ENCODE measurements at places on chromosomes 7 and 10.

DNA sequence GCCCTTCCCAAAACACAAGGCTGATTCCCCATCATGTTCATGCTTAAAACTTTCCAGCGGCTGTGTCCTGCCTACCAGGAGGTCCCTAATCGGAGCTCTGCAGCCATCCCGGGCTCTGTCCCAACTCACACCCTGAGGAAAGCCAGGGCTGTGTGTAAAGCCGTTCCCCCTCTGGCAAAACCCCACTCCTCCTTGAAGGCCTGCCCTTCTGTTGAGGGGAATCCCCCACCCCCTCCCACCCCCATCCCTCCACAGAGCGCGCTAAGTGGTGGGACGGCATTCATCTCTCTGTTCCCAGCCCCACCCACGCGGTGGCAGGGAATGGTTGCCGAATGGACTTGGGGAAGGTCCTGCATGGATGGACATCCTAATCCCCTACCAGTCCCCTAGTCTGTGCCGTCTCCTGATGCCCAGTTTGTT, 667 bp upstream of the TMEM120A start:
- no peak for DNase-seq

GRCh38 chr10:60384708-60385398, 4.8 kb downstream of the ANK3 start:
- no peak for DNase-seq

- DNase-seq: no peak
These were observed 233.6 kb upstream of the CCDC6 start for GRCh38 chr10:60139798-60140566.

DNA sequence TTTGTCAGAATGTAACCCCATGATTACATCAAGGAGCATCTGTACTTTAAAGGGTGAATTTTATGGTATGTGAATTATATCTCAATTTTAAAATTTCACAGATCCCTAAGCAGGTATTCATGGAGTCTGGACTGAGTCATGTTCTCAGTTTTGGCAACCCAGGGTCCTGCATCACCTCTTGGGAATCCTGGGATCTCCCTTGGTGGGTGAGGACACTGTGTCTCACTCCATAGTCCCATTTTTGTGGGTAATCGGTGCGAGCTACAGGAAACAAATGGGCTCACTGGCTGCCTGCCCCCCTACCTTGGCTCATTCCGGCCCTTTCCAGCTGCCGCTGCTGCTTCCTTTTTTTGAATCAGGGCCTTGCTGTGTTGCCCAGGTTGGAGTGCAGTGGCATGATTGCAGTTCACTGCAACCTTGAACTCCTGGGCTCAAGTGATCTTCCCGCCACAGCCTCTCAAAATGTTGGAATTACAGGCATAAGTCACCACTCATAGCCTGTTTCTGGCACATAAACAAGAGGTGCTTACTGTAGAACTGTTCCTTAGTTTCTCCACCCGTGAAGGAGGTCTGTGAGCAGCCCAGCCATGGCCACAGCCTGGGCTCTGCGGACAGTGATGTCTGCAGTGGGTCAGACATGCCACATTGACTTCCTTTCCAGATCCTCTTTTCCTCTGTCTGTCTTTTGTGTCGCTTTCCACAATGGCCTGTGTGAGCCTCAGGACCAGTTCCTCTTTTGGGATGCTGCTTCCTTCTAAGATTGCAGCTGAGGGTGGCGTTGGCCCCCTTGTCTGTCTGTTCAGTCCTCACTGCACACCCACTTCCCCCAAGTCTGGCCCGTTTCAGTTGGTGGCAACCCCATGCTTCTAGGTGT, 14.5 kb downstream of the PALD1 start:
- DNase-seq: no peak

DNA sequence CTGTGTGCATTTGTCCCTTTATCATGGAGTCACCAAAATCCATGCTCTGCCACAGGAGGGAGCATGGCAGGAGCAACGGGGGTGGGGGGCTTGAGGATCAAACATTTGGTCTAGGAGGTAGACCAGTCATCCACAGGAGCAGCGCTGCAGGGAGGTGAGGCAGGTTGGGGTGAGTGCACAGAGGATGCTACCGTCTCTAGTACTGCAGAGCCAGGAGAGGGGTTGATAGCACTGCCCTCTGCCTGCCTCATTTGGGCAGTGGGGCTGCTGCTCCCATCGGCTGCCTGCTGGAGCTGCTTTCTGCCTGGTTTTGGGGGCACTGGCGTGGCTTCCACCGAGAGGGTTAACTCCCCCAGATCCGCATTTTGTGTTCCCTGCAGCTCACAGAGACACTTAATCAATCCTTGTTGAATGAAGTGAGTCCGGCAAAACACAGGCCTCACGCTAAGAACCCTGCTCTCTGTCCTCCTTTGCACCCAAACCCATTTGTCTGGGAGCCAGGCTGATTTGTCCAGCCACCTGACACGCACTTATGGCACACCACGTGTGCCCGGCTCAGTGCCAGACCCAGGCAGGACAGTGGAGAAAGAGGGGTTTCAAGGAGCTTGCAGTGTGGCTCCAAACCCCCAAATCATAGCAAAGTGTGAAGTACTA, 527.1 kb upstream of the FOXK1 start:
- no peak for DNase-seq

DNA sequence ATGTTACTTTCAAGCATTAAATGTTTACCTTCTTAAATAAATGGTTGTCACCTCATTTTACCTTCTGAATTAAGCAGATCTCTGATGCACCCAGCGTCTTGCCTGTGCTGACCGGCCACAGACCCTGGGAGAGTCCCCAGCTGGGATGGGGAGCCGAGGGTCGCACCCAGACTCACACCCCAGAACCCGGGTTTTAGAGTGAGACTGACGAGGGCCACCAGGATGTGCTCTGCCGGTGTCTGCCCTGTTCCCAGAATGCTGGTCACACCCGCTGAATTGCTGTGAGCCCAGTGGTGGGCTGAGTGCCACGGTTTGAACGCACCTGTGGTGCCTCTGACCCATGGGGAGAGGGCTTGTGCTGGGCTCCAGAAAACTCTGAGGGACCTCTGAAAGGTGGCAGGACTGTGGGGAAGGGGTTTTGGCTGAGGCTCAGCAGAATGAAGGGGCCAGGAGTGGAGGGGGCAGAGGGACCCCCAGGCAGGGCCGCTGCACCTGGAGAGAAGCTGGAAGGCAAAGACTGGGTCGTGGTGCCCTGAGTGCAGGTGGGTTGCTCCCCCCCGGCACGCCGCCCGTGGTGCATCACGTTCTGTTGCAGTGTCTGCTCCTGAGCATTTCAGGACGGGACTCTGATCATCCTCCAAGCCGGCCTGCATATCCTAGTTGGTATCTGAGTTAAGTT, 39.2 kb downstream of the INPP5A start:
- DNase-seq: no peak

DNA sequence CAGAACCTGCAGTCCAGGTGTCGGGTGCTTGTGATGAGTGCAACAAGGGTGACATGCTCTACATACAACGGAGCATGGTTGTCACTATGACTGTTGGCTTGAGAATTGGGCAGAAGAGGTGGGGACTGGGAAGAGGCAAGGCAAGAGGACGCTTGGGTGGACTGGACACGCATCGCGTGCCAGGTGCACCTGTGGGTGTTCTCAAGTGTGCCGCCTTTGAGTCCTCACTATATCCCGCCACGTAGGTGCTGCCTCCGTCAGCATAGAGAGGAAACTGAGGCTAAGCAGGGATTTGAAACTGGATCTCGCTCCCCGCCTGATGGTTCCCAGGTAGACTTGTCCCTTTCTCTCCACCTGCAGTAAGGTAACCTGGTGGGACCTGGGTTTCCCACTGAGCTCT, 27.2 kb downstream of the CDH23 start:
- no peak for DNase-seq

DNA sequence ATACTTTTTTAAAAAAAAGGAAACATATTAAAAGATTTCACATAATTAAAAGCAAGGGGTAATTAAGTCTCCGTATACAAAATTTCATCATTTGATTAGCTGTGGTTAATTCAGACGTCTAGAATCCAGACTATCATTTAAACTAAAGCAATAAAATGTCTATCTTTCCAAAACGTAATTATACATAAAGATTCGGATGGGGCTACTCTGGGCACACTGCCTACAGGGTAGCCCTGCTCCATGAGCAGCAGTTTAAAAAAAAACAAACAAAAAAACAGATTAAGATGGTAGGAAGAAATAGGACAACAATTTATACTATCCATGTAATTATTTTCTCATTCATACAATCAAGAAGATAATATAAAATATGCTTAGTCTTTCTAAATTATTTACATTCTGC, 96.0 kb downstream of the NRBF2 start:
- DNase-seq: no peak

- no peak for DNase-seq
These were observed 126.0 kb downstream of the DNAJB6 start for GRCh38 chr7:157462840-157463239.

- DNase-seq: no peak
These were observed 318.0 kb upstream of the NPVF start for GRCh38 chr7:25546306-25546705.

DNA sequence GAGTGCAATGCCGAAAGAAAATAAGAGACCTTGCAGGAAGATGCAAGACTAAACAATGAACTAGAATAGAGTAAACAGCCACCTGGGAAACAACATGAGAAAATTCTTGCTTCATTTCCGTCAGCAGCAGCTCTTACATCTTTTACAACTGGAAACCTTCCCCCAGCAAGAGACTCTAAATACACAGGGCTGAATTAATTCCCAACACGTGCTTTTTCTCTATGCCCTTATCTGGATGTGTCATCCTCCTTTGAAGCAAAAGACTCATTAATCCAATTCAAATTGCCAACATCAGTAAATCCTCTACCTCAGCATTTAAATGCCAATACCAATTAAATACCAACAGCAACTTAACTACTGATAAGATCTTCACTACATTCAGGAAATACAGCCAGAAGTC, 99.0 kb upstream of the PDE1C start:
- DNase-seq: no peak

- DNase-seq: no peak
These were observed 180.2 kb downstream of the ADARB2 start for GRCh38 chr10:1557081-1557480.

GRCh38 chr7:94250987-94251386, 143.7 kb upstream of the COL1A2 start:
- DNase-seq: no peak

GRCh38 chr10:101165736-101166135, 34.6 kb downstream of the TLX1 start:
- no peak for DNase-seq

GRCh38 chr10:71589617-71590551, 129.7 kb downstream of the C10orf105 start:
- DNase-seq: no peak

GRCh38 chr10:124674768-124675222, 69.4 kb downstream of the FAM53B start:
- DNase-seq: no peak

GRCh38 chr10:107336061-107336460, 171.6 kb upstream of the SORCS1 start:
- DNase-seq: no peak

GRCh38 chr7:152076324-152076821, 50.9 kb downstream of the GALNT11 start:
- DNase-seq: no peak

DNA sequence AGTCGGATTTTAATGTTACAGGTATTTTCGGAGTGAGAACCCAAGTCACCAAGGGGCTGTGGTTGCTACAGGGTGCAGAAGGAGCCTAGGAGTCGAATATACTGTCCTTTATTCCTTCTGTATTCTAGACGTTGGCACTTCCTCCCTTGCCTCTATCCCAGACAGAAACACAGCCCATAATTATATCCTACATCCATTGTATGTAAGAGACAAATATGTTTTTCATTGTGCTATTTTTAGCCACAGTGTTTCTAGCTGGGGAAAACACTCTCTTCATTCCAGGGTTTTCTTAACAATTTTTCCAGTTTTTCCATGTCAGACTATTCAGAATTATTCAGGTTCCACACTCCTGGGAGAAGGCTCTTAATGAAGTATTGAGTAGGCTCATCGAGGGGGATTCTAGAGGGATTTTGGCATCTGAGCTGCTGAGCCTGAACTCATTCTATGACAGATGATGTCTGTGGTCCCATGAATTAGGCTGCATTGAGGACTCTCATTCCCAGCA, 32.6 kb downstream of the KIAA1217 start:
- no peak for DNase-seq

DNA sequence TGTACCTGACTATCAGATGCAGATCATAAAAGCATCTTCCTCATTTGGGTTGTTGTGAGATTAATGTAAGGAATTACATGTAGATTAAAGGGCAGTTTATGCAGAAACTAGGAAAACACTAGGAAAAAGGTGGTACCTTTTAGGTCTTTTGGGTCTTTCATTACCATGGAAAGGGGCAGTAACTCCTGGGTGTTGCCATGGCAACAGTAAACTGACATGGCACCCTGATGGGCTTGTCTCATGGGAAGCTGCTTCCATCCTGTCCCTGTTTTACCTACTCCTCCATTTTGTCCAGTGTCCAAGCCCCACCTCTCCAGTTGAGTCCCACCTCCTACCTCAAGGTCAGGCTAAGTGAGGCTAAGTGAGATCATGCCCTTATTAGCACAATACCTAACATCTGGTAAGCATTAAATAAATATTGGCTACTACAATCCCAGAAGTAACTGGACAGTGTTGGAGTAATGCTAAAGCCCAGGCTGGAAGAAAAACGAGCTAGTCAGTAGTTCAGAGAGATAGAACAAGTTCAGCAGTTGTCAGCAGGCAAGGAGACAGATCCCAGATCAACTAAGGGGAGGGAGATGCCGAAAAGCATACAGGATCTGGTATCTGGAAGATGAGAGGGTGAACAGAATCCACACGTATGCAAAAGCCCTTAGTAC, 240.0 kb upstream of the AUTS2 start:
- DNase-seq: no peak

GRCh38 chr7:24659505-24659904, 86.3 kb downstream of the PALS2 start:
- DNase-seq: no peak

- no peak for DNase-seq
These were observed at the start of gene AZGP1 for GRCh38 chr7:99975782-99976521. TSS of gene AZGP1 (minus strand) at chr7:99976031. CDS start at chr7:99976020, 11 bp downstream.

- DNase-seq: no peak
These were observed 79.6 kb downstream of the PCGF5 start for GRCh38 chr10:91299999-91300575.

GRCh38 chr10:18195060-18195799, 55.0 kb downstream of the CACNB2 start:
- DNase-seq: no peak

- DNase-seq: no peak
These were observed 1035.6 kb upstream of the PHF14 start for GRCh38 chr7:9937944-9938631.

DNA sequence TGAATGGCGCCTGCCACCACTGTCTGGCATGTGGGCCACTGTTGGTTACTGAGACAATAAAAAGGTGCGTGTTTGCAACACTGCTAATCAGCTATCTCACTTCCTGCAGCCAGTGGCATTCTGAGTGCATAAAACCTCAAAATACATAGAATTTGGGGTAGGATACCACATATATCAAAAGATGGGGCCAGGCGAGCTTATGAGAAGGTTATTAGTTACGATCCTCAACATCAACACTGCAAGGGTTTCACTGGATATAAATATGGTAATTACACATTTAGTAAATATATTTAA, 200.2 kb downstream of the WDR37 start:
- no peak for DNase-seq

- no peak for DNase-seq
These were observed 103.1 kb downstream of the ZNF467 start for GRCh38 chr7:149670288-149670687.

All from stimulated activated CD4-positive, alpha-beta T cell treated with anti-CD3 and anti-CD28 coated beads, Interleukin-2, amount 100 ng/mL, for 4 hours (primary cell).